ENCODE measurements at places on chromosomes 5 and 9.

DNA sequence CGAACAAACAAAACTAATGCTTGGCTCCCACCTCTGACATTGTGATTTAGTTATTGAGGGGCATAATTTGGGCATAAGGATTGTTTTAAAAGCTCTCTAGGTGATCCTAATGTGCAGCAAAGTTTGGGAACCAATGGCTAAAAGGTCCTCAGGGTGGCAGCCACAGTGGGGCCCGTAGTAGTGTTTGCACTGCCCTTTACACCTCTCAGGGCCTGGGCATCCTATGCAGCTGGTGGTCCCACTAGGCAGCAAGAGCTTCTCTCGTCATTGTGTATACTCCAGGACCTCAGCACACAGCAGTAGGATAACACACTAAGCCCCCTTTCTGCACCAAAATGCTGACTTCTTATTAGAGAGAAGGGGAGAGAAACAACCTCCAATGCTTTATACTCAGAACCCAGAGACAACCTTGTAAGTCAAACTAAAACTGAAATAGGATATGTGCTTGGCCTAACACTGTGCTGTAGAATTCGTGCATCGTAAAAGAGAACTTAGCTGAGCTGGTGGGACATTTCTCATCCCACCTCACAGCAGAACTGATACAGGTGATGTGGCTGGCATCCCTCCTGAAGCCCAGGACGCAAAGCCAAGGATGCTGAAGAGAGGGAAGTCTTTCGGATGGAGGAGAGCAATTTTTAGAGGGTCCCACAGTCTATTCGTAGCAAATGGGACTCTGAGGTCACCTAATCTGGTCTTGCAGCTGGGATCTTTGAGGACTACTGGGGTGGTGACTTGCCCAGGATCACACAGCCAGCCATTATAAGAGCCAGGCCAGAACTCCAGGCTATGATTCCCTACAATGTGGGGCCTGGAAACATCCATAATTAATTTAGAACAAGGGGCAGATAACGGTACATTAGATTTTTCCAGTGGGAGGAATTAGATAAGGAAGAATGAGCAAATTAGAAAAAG is 1.2 kb downstream of the GLRX start:
- peaks cover under 1% of the 10 kb centered on the region for H3K36me3 ChIP-seq
- H3K4me3 ChIP-seq = peak overlapping the region; percentile 88
- no peak for DNase-seq

DNA sequence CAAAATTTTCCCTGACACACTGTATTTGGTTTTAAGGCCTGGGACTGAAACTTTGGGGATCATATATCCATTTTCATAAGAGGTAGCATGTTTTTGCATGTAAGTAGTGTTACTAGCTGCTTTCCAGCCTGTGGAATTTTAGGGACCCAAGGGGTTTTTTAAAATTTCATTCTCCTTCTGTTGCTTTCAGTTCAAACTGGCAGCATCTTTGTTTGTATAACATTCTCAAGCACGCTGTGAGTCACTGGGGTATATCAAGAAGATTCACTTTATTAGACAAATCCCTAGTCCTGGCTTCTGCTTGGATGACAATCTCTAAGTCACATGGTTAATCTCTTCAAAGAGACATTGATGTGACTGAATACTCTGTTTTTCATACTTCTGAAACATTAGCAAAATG is 479.0 kb downstream of the CYLC2 start:
- no peaks in the 10 kb centered on the region for H3K36me3 ChIP-seq
- H3K4me3 ChIP-seq = no peak overlapping the region
- H3K4me1 ChIP-seq = peaks cover 1% of the 10 kb centered on the region
- no peak for DNase-seq
- no peak overlapping the region for H3K27ac ChIP-seq

DNA sequence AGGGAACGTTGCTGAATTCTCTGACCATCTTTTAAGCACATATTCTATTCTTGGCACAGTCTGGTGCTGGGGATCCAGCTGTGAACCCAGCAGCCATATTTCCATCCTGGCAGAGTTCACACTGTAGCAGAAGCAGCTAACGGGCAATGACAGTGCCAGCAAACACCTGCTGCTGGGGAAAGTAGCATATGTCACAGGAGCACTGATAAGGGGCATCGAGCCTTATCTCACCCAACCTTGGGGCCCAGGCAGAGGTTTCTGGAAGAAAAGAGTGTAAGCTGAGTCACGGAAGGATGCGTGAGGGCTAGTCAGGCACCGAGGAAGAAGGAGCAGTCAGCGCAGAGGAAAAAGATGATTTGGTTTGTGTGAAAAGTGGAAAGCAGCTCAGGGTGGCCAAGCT is 1.1 kb downstream of the NDOR1 start:
- peaks cover 5% of the 10 kb centered on the region for H3K36me3 ChIP-seq
- H3K4me3 ChIP-seq = peak overlapping the region; percentile 93
- H3K27me3 ChIP-seq = no peaks in the 10 kb centered on the region
- H3K4me1 ChIP-seq = peaks cover 21% of the 10 kb centered on the region
- DNase-seq = no peak

- H3K4me1 ChIP-seq = no peaks in the 10 kb centered on the region
- H3K27ac ChIP-seq = no peak overlapping the region
- H3K4me3 ChIP-seq = no peak overlapping the region
- no peaks in the 10 kb centered on the region for H3K27me3 ChIP-seq
These were observed 16.0 kb downstream of the LYRM7 start for GRCh38 chr5:131186561-131187256.

DNA sequence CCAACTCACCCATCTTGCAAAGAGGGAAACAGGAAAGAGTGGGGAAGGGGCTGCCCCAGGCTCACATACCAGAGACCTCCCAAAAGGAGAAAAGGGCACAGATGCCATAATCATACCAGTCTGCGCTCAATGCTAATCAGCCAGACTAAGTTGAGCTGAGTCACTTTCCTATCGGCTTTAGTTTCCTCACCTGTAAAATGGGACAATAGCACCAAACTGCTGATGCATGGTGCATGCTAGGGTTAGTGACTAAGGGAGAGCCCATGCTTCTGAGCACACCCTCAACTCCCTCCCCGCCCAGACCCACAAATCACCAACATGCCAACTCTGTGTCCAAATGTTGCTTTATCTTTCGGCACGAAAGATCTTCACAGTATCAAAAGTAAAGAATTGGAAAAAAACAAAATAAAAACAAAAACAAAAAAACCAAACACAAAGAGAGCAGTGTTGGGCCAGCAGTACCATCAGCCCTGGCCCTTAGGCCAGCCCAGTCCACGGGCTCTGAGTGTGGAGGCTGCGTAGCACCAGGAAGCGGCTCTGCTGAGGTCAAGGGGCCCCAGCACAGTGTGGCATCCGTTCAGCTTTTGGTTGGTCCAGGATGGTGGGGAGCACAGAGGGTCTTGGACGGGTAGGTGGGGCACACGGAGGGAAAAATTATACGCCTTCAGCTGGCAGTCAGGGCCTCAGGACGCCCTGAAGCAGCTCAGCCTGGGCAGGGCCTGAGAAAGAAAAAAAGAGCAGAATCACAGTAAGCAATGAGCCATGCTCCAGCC is 2.9 kb upstream of the DDX41 start:
- H3K27ac ChIP-seq = no peak overlapping the region
- H3K36me3 ChIP-seq = peaks cover 19% of the 10 kb centered on the region
- no peak overlapping the region for H3K4me3 ChIP-seq
- DNase-seq = no peak
- no peaks in the 10 kb centered on the region for H3K27me3 ChIP-seq

DNA sequence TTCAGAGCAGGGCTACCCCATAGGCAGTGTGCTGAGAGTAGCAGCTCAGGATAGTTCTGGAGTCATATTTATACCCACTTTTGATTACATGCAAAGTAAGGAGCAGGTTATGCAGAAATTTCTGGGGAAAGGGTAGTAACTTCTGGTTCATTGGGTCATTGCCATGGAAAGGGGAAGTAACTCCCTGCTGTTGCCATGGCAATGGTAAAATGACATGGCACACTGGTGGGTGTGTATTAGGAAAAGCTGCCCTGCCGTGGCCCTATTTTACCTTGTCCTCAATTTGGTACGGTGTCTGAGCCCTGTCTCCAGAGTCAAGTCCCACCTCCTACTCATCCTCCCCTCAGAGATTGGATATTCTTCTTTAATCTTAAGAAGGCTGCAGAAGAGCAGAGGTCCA is 526.7 kb upstream of the TYRP1 start:
- no peaks in the 10 kb centered on the region for H3K27me3 ChIP-seq
- DNase-seq = no peak
- no peaks in the 10 kb centered on the region for H3K36me3 ChIP-seq

DNA sequence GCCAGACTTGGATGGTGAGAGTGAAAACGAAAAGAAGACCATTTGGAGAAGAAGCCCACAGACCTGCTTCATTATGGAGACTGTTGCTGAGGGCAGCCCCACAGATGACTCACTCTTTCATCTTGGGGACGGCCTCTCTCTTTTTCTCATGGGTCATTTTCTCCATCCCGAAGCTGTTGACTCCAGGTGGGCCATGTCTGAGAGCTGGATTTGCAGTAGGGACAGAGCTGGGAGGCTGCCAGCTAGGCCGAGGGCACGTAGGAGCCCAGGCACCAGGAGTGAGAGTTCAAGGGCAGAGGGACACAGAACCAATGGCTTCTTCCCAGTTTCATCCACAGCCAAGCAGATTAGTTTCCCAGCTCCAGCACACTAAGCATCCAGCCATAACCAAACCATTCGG is 92.4 kb downstream of the S1PR3 start:
- no peak overlapping the region for H3K27ac ChIP-seq
- DNase-seq = no peak
- H3K27me3 ChIP-seq = no peaks in the 10 kb centered on the region
- H3K4me3 ChIP-seq = no peak overlapping the region
- no peaks in the 10 kb centered on the region for H3K36me3 ChIP-seq

GRCh38 chr9:36144309-36145232 is 8.0 kb downstream of the GLIPR2 start:
- H3K36me3 ChIP-seq = peaks cover 11% of the 10 kb centered on the region
- peaks cover 6% of the 10 kb centered on the region for H3K27me3 ChIP-seq
- no peak for DNase-seq
- H3K4me3 ChIP-seq = no peak overlapping the region
- no peaks in the 10 kb centered on the region for H3K4me1 ChIP-seq

DNA sequence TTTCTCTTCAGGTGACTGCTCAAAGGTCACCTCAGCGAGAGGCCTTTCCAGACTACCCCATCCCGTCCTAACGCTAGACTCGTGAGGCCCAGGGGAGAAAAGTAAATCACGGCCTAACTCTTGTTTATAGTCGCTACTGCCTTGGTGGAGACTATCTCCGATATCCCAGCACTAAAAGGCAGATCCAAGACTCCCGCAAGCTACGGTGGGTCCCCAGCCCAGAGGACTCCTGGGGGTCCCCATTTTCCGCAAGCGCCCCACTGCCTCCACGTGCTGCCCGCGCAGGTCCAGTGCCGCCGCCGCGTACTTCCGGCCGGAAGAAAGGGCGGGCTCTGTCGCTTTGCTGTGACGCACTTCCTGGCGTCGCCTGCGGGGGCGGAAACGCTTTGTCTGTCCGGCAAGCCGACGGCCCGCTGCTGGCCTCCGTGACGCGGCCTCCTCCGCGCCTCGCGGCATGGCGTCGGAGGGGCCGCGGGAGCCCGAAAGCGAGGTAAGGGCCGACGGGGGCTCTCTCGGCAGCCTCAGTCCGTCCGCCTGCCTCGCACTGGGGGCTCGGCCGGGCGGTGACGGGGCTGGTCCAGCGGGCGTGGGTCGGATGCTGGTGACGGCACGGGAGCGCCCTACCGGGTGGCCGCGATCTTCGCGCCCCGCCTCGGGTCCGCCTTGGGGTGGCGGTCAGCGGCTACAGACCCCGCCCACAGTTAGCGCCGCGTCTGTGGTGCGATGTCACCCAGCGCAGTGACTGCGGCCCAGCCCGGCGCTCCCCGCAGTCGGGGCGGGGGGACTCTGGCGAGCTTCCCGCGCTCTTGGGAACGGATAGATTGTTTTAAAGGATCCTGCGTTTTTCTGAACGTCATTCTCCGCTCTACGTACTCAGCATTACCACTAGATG is at the start of gene SECISBP2:
SECISBP2 (plus strand) TSS at position 378 of the 892 bp plus-strand sequence; CDS start at position 455, 77 bp downstream.
- H3K27me3 ChIP-seq = no peaks in the 10 kb centered on the region
- H3K27ac ChIP-seq = peak within 1 kb of the TSS; percentile 98
- DNase-seq = peak; percentile 85
- H3K4me3 ChIP-seq = peak within 1 kb of the TSS; percentile 78
- H3K36me3 ChIP-seq = peaks cover 12% of the 10 kb centered on the region

DNA sequence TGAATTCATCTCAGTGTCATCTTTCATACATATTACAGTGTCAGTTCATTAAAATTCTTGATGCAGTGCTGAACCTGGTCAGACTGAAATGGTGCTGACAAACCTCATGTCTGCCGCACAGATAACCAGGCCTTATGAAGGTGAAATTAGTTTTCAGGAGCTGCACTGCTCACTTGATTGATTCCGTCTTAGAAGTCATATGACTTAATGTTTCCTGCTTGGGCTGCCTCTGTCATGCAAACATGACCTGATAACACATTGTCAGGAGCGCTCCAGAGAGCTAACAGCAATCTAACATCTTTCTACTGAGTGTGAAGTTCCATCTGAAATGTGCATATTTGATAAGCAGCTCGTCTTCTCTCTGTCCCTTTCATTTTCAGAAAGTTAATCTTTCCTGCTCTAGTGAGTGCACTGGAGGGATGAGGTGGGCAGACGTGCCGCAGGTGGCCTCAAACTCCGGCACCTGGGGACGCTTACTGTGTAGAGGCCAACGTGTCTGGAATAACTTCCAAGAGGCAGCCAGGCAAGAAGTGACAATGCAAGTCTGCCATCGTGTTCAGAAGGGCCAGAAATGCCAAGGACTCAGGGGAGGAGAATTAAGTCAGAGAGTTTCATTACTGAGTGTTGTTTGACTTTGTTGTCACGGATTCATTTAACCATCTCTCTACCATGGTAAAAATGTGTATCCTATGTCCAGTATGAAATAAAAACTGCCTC is 592.1 kb downstream of the TLE1 start:
- no peak overlapping the region for H3K27ac ChIP-seq
- no peaks in the 10 kb centered on the region for H3K27me3 ChIP-seq
- no peaks in the 10 kb centered on the region for H3K36me3 ChIP-seq
- no peak overlapping the region for H3K4me3 ChIP-seq
- H3K4me1 ChIP-seq = peaks cover 5% of the 10 kb centered on the region
- no peak for DNase-seq

All from progenitor cell of endocrine pancreas (in vitro differentiated cells).